NCI-H1092 (cell line): ENCODE measurements at places on chromosomes 5 and 9.

GRCh38 chr9:97484134-97484533 is 17.3 kb upstream of the TMOD1 start:
- no peak for DNase-seq

GRCh38 chr5:87195616-87196015 is 72.1 kb upstream of the RASA1 start:
- no peak for DNase-seq

GRCh38 chr5:170262061-170263045 is 29.6 kb downstream of the C5orf58 start:
- DNase-seq, result no peak

- DNase-seq, result no peak
Observed at GRCh38 chr9:105621001-105621400, 41.3 kb upstream of the TAL2 start.

- no peak for DNase-seq
Observed at GRCh38 chr9:372128-372527, 157.5 kb downstream of the DOCK8 start.

- no peak for DNase-seq
Observed at GRCh38 chr5:74040065-74040551, 414.1 kb downstream of the ARHGEF28 start.

DNA sequence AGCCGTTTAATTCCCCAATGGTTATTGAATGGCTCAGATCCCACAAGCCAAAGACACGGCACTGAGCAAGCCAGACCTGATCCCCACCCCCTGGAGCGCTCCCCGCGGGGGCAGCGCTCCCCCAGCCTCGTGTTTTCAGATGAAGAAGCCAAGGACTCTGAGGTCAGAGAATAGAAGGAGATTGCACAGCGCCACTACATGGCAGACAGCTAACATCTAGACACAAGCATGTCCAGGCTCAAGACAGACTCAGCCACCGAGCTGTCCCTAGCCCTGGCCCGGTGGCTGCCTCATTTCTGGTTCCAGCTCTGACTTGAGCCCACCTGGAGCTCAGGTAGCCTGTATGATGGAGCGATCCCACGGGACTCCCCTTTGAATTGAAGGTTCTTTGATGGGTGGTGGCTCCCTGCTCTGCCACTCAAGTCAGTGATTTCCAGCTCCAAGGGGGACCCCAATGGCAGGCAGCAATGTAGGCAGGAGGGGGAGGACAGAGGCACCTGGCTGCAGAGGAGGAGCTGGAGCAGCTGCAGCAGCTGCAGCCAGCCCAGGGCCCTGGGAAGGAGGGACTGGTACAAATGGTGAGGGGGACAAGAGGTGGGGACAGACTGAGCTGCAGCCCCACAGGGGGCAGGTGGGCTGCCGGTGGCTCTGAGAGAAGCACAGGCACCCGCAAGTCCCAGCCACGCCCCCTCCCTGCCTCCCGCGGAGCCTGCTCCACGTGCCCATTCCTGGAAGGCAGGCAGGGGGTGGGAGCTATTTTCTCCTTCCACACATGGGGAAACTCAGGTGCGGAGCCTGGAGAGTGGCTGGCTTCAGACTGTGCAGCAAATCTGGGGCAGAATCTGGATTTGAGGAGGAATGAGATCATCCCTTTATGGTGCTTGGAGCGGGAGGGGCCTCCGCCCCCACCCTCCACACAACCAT is 40.2 kb downstream of the NTNG2 start:
- peak; percentile 46 for DNase-seq

DNA sequence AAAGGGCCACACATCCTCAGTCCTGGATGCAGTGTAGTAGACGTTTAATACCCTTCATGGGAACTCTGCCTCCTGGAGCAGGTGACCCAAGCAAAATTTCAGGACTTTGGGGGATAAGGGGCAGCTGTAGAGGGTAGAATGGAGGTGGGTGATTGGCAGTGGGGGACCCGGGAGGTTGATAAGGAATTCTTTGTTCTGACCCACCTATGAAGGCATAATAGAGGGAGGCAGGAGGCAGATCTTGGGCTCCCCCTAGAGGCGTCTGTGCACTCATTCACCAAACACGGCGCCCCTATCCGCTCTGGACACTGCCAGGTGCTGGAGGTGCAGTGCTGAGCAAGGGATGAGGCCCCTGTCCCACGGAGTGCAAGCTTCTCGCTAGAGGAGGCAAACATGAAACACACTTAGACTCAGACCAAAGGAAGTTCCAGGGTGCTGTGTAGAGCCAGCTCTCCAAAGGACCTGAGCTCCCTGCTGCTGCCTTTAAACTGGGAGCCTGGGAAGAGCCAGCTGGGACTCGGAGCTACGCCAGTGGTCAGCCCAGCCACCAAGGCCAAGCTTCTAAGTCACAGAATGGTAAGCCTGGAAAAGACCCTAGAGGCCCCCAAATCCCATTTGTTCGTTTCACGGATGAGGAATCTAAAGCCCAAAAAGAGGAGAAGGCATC is 7.7 kb downstream of the IL17B start:
- peak; percentile 13 for DNase-seq
